ENCODE measurements at places on chromosomes 7 and 10.

DNA sequence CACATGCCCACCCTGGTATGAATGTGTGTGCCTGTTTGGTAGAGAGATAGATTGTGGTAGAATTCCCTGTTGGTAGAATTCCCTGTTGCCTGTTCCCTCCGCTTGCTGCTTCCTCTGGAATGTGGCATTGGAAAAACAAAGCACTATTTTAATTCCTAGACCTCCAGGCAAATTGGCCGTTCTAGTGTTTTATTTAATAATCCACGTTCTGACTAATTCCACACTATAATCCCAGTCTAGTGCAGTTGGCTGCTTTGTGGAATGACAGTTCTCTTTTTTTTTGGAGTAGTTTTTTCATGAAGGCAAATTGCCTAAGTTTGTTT is 2.0 kb downstream of the HECW1 start:
- no peak for DNase-seq

GRCh38 chr7:30837581-30837980 is 66.4 kb downstream of the MINDY4 start:
- no peak for DNase-seq

DNA sequence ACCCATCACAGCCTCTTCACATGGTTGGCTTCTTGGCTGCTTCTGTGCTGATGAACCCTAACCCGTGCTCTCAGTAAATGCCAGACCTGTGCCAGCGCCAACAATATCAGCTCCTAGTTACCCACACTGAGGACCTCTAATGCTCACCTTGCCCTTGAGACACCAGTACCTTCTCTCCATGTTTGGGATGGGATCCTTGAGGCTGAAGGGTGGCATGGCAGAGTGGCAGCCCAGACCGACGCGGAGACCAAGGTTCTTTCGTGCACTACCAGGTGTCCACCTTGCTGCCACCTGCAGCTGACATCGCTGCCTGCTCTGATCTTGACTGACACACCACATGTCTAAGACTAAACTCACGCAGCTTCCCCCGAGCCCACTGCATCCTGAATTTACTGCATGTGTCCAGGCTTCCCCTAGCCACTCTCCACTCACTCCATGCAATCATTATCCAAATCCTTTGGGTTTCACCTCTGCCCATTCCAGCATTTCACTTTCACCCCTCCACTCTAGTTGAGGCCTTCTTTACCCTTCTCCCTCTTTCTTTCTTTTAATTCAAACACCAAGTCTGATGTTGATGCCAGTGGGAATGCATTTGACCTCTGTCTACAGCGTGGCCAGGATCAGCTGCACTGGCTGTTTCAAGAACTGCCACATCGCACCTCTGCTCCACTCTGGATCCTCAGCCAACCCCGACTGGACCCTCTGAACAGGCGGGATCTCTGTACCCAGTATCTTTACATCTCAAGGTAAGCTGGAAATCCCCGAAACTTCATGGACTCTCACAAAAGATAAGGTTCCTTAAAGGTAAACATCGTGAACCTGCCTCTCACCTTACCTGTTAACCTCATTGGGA is 294.9 kb downstream of the GLRX3 start:
- no peak for DNase-seq

GRCh38 chr10:112954974-112955581 is 5.0 kb downstream of the TCF7L2 start:
- no peak for DNase-seq

DNA sequence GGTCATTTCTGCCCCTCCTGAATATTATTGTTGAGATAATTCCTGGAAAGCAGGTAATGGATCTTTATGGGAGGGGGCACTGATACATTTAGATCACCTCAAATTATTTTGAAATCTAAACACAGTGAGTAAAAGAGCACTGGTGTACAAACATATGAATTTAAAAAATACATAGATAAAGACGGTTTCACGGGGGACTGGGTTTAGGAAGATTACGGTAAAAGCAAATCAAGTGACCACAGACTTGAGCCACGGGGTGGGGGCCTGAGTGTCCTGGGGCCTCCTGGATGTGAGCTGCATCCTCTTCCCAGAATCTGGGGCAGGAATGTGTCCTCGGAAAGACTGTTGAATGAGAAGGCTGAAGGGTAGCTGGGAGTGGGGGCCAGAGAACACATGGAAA is 219.1 kb upstream of the KLF6 start:
- DNase-seq = no peak

GRCh38 chr10:32167450-32167849 is 111.2 kb upstream of the KIF5B start:
- no peak for DNase-seq

DNA sequence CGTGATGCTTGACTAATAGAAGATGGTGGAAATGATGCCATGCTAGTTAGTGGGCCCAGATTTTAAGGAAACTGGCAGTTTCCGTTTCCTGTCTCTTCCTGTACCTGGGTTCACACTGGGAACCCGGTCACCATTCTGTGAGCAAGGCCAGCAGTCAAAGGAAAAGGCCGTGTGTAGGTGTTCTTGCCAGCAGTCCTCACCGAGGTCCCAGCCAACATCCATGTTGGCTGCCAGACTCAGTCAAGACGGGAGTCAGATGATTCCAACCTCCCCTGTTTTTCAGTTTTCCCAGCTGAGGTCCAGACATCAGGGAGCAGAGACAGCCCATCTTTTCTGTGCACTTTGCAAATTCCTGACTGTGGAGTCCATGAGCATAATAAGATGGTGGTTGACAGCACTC is 15.2 kb upstream of the PILRB start:
- DNase-seq = no peak

GRCh38 chr10:33886299-33886698 is 551.8 kb upstream of the NRP1 start:
- no peak for DNase-seq

- DNase-seq = no peak
Measured at GRCh38 chr7:35725280-35725680, 30.3 kb upstream of the HERPUD2 start.

- DNase-seq = no peak
Measured at GRCh38 chr7:49724071-49724470, 49.4 kb upstream of the VWC2 start.

DNA sequence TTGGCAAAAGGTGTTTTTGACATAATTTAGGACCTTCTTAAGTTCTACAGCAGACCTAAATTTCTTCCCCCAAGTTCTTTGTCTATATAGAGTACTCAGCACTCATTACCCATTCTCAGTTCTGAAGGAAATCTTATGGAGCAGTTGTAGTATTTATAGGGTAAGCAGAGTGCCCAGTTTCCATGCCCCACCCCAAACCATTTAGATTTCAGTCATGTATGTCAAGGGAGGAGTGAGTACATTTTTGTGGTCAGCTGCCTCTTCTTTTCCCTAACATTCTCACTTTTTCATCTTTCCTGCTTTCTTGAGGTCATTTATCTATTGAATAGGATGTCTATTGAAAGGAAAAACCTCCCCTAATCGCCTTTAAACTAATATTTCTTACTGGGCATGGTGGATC is 83.3 kb downstream of the KAT6B start:
- DNase-seq = no peak

GRCh38 chr10:67819768-67820204 is 18.2 kb downstream of the DNAJC12 start:
- peak; percentile 8 for DNase-seq

DNA sequence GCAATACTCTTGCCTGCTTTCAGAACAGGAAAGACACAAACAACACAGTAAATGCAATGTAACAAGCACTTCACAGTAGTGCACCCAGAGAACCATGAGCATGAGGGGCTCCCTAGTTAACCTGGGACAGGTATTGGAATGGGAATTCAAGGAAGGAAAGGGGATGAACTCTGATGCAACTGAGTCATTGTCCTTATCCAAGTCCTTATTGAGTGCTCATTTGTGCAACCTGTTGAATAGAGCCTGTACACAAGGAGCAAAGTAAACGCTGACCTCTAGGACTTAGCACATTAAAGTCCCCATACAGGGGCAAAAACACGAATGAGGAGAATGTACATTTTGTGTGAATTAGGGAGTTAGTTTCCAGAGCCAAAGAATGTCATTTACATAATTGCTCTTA is 276.4 kb upstream of the BMPER start:
- no peak for DNase-seq

GRCh38 chr7:5665094-5666025 is 116.1 kb downstream of the RNF216 start:
- peak; percentile 81 for DNase-seq
